Hematopoietic multipotent progenitor cell treated with erythropoietin and hydrocortisone succinate and interleukin-3 and kit ligand, for 4 days (in vitro differentiated cells): ENCODE measurements at places on chromosomes 3 and 15.

DNA sequence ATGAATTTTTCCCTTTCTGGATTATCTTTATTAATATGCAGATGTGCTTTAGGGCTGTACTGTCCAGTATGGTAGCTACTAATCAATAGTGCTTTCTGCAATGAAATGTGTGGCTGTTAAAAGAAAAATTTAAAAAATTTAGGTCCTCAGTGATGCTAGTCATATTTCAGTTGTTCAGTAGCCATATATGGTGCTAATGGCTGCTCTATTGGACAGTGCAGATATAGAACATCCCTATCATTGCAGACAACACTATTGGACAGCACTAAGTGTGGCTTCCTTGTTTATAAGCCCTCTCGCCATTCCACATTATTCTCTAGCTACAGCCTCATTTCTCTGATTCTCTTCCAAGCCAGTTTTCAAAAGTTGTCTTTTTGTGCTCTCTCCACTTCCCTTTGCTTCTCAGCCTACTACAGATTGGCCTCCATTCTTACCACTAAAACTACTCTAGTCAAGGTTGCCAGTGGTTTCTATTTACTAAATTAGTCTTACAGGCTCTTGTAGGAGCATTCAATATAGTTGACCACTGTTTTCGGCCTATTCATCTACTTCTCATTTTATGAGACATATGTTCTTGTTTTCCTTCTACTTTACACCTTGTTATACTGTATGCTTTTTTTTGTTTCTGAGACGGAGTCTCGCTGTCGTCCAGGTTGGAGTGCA, 9.5 kb downstream of the MAPK6 start:
- no peak for DNase-seq

GRCh38 chr15:99507016-99507503, 58.7 kb upstream of the MEF2A start:
- DNase-seq: no peak

GRCh38 chr15:75720787-75721479, 8.3 kb upstream of the CSPG4 start:
- DNase-seq: peak; percentile 85

GRCh38 chr3:102165367-102165766, 269.4 kb upstream of the ZPLD1 start:
- DNase-seq: no peak

DNA sequence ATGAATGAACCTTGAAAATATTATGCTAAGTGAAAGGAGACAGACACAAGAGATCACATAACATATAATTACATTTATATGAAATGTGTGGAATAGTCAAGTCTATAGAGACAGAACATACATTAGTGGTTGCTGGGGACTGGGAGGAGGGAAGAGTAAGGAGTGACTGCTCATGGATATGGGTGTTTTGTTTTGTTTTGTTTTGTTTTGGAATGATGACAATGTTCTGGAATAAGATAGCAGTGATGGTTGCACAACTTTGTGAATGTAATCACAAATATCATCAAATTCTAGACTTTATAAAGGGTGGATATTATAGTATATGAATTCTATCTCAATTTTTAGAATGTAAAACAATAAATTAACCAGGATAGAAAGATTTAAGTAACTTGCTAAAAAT, 57.4 kb upstream of the PHLDB2 start:
- DNase-seq: no peak

DNA sequence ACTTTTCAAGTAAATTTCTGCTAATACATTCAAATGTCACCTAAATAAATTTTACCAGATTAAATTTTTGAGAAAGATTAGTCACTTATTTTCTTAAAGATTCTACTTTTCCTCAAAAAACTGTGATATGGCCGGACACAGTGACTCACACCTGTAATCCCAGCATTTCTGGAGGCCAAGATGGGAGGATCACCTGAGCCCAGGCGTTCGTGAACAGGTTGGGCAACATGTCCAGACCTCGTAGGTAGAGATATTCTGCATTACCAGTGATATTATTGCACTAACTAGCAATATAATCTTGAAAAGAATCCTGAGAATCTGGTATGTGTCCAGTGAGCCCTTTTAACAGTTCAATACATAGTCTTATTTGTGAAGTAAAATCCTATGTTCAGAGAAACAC, 61.7 kb downstream of the CBLB start:
- no peak for DNase-seq

DNA sequence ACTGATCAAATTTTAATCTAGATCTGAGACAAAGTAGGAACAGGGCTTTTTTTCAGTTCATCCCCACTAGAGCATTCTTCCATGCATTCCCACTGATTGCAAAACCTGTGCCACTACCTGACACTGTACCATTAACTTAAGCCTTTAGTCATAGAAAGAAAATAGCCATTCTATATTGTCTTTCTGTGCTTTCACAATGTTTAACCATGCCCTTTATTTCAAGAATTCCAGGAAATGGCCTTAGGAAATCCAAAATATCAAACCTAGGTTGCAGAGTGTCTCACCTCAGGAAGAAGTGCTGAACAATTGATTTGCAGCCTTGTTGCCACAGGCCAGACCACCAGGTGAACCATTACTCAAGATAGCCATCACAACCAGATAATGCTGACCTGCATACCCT, 56.2 kb upstream of the TGFBR2 start:
- no peak for DNase-seq

DNA sequence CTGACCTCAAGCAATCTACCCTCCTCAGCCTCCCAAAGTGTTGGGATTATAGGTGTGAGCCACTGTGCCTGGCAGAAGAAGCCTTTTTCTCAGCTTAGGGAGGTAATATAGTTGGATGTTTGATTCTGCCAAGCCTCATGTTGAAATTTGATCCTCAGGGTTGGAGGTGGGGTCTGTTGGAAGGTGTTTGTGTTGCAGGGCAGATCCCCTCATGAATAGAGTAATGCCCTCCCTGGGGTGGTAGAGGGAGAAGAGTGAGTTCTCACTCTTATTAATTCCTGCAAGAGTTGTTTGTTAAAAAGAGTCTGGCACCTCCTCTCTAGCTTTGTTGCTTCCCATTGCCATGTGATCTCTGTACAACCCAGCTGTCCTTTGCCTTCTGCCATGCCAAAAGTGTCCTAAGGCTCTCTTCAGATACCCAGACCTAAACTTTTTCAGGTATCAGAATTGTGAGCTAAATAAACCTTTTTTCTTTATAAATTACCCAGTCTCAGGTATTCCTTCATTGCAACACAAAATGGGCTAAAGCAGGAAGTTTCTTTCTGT, 16.4 kb downstream of the NECTIN3 start:
- DNase-seq: no peak

GRCh38 chr3:31472479-31473390, 60.0 kb upstream of the STT3B start:
- DNase-seq: peak; percentile 49

DNA sequence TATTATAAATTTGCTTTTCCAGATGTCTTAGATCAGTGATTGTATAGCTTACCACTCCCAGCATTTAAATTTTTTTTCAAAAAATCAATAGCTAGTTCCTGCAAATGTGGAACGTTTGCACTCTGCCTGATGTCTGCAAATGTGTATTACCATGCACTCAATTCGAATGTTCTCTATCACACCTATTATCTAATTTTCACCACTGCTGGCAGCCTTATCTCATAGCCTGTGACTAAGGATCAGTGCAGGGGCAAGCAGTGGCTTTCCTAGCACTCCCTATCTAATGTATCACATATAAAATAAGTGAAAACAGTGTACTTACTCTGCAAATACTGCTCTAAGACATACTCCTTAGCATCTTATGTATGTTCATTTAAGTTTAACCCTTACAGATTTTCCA, 196.3 kb upstream of the PLSCR5 start:
- DNase-seq: no peak

GRCh38 chr3:65030847-65031463, 343.2 kb upstream of the ADAMTS9 start:
- DNase-seq: peak; percentile 71

DNA sequence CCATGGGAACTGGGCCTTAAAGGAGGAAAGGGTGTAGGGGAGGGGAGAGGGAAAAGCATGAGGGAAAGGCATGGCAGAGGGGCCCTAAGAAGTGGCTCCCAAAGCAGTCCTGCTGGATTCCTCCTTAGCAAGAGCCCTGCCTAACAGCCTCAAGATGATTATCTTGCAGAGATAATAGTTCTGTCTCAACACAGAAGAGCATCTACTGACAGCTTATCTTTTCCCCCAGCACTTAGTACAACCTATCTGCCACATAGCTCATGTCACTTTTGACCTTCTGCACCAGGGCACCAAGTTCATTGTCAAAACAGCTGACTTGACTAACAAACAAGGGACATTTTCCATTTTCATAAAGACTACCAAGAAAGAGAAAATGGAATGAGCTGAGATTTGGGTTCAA, 86.3 kb downstream of the ANP32A start:
- DNase-seq: peak; percentile 60

DNA sequence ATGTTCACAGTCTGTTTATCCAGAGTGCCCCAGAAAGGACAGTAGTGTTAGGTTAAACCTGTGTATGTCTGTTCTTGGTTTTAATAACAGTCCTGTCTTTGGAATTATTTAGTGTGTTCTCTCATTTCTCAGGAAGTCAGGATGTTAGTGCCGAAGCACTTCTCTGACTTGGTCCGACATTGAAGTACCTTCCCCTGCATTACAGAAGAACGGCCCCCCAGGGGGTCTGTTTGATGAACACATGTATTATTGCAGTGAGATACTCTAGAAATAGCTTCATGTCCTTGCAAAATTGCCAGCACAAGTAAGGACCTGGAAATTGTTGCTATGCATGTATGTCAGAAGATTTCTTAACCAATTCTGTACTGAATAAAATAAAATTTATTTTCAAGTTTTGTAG, 110.9 kb downstream of the IGF1R start:
- DNase-seq: no peak

- no peak for DNase-seq
Observed at GRCh38 chr3:65811086-65811761, 227.5 kb downstream of the MAGI1 start.

- no peak for DNase-seq
Observed at GRCh38 chr3:156071031-156071430, 49.3 kb upstream of the KCNAB1 start.

DNA sequence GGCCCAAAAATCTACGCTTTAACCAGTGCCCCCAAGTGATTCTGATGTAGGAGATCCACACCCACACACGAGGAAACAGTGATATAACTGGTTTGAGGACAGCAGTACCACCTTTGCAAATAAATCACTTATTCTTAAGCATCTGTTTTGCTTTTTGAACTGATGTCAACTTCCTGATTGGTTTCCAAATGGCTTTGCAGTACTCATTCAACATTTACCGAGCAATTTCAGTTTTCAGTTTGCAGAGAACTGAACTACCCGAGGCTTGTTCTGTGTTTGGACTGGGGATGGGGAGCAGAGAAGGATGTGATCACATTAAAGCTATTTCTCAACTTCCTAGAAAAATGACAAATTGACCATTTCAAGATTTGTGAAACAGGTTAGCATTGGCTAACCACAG, 1.1 kb upstream of the GYG1 start:
- peak; percentile 52 for DNase-seq

DNA sequence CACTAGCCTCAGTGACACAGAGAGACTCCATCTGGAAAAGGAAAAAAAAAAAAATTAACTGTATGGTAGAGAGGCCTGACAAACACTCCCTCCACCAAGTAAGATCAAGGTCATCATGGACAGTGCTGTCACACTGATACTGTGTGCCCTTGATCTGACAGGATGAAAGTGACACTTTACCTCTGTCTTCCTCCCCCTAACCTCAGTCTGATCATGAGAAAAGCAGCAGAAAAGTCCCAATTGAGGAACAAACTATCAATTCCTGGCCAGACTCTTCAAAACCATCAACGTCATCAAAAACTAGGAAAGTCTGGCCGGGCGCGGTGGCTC, 26.7 kb downstream of the PGPEP1L start:
- DNase-seq: no peak

DNA sequence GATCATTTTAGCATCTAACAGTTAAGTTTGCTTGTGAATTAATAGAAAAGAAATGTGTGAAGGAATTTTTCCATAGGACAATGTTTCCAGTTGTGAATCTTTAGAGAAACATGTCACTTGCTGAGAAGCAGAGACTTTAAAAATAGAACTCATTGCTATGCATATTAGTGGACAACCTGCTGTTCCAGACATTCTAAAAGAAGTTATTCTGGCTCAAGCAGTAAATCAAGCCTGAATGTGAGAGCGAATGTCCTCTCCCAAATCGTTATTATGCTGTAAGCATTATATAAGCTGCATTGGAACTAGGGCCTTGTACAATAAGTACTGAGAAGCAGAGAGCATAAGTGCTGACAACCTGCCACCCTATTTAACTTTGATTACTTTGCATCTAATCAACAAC, 990.9 kb downstream of the PLOD2 start:
- DNase-seq: no peak

- no peak for DNase-seq
Observed at GRCh38 chr15:49239105-49239504, 69.1 kb downstream of the GALK2 start.

- DNase-seq: peak; percentile 65
Observed at GRCh38 chr3:37909067-37909911, 47.6 kb downstream of the CTDSPL start.
